ENCODE measurements at places on chromosomes 7 and 10.

- no peak for DNase-seq
Measured at GRCh38 chr7:121466455-121466854, 70.3 kb upstream of the FAM3C start.

DNA sequence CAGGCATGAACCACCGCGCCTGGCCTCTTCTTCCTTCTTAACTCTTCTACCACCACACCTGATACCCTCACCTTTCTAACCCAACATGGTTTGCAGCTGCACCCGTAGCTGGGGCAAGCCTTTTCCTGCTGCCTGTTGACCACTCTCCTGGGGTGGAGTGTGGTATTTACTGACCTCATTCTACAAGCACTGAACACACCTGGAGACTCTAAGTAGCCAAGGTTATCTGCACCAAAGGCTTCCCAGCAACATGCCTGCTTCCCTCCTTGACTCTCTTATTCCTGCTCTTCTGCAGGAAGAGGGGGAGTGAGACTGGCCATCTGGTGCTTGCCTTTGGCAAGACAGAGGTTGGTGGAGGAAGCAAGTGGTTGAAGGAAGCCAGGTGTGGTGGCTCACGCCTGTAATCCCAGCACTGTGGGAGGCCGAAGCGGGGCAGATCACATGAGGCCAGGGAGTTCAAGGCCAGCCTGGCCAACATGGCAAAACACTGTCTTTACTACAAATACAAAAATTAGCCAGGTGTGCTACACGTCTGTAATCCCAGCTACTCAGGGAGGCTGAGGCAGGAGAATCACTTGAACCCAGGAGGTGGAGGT, 10.1 kb downstream of the ACTR1A start:
- no peak for DNase-seq

GRCh38 chr7:40880581-40880980, 745.8 kb downstream of the SUGCT start:
- no peak for DNase-seq

- no peak for DNase-seq
Measured at GRCh38 chr7:44981035-44981706, 2.4 kb upstream of the MYO1G start.

GRCh38 chr10:128324058-128324827, 198.0 kb upstream of the MKI67 start:
- DNase-seq, result no peak

GRCh38 chr10:47240173-47240572, 59.8 kb upstream of the GDF10 start:
- no peak for DNase-seq

DNA sequence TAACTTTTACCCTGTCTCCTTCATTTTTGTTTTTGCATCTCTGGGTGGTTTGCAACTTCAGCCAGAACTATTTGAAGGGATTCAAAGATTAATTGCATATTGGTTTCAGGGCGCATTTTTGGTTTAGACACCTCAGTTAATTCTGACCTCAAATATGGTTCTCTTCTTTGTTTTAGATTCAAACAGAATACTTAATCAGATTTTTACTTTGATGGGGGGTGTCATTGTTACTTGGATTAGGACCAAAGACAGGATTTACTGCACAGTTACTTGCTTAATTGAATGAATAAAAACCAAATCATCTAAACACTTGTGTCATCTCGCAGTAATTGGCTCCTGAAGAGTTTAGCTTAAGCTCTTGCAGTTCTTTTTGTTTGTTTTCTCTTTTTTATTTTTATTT, 100.9 kb downstream of the PHTF2 start:
- no peak for DNase-seq

GRCh38 chr10:18500576-18500975, 150.8 kb downstream of the NSUN6 start:
- no peak for DNase-seq

DNA sequence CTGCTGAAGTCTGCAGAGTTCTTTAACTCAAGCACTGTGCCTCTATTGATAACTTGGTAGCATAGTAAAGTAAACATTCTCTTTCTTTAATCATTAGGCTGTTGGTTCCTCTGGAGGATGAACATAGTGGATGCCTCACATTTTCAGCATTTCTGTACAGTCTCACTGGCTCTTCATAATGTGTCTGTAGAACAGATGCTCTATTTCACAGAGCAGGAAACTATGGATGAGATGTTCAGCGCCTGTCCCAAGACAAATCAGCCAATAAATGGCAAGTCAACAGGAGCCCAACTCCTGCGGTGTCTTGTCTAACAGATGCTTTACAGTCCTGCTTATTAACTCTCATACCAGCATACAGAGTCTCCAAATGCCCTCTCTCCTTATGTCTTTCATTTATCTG, 36.5 kb downstream of the NRBF2 start:
- no peak for DNase-seq

DNA sequence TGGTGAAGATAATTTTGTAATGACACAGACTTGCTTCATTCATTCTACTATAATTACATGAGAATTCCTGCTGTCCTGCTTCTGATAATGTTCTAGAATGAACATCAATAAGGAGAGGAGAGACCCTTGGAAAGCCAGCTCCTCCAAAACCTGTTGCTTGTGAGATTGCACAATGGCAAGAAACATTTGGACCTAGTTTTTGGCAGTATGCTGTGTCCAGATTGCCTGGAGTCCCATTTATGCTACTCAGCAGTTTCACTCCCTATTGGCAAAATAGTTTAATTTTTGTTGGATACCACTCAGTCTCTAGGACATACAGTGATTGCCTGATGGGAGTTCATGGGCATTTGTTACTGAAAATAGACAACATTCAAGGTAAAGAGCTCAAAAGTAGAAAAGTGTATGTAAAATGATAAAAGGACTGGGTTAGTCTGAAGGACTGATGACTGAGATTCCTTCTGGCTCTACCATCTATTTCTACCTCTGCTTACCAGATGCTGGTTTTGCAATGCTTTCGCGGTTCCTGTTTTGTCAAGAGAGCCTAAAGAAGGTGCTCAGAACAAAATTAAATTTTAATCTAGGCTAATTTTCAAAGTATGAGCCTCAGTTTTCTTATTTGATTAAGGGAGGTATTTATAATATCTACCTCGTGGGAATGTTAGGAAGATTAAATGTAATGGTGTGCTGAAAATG, 8.0 kb upstream of the ACTR3B start:
- no peak for DNase-seq

DNA sequence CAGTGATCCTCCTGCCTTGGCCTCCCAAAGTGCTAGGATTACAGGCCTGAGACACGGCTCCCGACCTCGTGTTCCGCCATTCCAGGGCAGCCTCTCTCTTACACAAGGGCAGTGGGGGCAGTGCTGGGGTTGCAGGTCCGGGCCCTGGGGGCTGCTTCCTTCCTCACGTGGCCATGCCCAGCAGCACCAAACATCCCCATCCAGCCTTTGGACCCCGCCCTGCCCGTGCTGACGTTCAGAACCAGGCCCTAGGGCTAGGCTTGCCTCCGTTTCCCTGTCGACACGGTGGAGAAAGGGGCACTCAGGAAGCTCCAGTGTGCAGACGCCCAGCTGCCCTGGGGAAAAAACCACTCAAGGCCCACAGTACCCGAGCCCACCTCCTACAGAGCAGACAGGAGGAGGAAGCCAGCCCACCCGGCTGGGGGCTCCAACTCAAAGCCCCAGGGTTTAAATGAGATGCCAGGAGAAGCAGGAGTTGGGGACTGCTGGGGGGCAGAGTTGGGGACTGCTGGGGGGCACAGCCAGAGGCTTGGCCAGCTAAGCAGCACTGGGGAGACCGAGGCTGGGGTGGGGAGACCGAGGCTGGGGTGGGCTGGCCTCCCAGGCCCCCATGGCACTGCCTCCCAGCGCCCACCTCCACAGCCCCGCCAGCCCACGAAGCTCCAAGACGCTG, 35.9 kb downstream of the ADAP1 start:
- no peak for DNase-seq
